HFFc6 (cell line): ENCODE measurements at places on chromosomes 16 and 17.
A peak's percentile ranks its signal among the peaks of the same experiment; 100 is the strongest.

GRCh38 chr17:55090079-55090492 lies 121.5 kb downstream of the STXBP4 start:
- no peak for DNase-seq

- DNase-seq, result no peak
Observed at GRCh38 chr17:40130352-40131042, 8.7 kb downstream of the MSL1 start.

- no peak for DNase-seq
Observed at GRCh38 chr17:49996495-49997300, 1.7 kb upstream of the DLX3 start.

DNA sequence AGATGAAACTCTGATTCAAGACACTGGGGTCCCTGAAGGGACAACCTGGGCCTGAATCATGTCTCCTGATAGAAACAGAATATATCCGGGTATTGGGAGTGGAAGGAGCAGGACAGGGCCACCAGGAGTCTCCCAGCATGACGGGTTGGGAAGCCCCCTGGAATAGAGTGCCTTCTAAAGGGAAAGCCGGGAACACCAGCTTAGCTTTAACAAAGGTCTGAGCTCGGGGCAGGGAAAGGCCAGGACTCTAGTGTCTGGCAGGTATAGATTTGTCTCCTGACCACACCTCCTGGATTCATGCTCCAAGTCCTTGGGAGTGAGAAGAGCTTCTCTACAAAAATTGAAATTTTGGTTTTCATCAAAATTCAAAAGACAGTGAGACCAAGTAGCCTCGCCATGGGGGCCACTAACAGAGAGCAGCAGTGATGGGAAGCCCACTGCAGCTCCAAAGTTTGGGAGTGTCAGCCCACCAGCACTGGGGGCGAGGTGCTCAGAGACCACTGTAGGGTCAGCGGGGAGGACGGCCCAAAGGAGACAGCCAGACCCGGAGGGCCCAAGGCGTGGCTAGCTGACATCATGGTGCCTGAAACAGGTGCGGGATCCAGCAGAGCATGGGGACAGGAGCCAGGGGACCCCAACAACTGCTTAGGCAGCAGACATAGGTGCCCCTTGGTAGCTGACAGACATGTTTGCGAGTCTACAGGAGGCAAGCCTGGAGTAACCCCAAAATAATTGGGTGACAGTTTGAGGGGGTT lies 81.0 kb downstream of the C16orf78 start:
- DNase-seq, result no peak

- DNase-seq, result peak; percentile 27
Observed at GRCh38 chr17:29116804-29117753, 63.1 kb downstream of the MYO18A start.

- no peak for DNase-seq
Observed at GRCh38 chr16:76490036-76490639, 212.9 kb downstream of the CNTNAP4 start.

GRCh38 chr16:21626659-21627277 lies 25.6 kb downstream of the IGSF6 start:
- DNase-seq, result peak; percentile 97

- no peak for DNase-seq
Observed at GRCh38 chr17:31134576-31134975, 39.8 kb downstream of the NF1 start.

DNA sequence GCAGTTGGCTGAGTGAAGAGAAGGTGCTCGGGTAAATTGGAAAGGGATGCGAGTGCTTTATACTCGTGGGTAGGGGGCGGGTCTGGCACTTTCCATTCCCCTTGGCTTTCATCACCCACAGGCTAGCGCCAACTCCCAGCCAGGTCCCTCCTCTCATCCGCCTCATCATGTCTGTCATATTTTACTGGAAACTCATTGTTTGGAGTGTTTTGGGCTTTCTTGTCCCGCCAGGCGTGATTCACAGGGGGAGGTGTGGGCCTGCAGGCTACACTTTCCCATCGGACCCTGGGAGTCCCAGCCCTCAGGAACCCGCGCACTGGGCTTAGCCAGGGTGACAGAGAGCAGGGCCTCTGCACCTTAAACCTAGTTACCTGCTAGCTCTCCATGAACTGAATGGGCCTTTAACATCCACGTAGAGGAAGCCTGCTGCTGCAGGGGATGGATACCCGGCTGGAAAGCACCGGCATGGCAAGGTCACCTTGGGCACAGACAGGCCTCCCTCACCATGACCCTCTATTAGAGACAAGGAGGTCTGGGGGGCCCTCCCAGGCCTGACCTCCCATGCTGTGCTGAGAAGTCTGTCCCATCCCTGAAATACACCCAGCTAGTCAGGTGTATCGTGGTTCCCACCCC lies at the start of gene KRT14:
TSS of gene KRT14 (minus strand) at position 33 of the 633 bp plus-strand sequence. CDS start 61 bp downstream, outside the sequence.
- DNase-seq, result no peak

DNA sequence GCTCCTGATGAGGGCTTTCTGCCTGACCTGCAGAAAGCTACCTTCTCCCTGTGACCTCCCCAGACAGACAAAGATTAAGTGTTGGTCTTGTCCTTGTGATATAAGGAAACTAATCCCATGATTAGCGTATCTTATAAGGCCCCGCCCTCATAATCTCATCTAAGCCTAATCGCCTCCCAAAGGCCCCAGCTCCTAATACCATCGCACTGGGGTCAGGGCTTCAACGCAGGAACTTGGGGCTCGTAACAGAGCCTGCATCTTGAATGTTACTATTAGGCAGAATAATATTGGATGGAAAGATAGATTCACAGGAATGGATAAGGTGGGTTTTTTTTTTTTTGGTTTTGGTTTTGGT lies 78.9 kb downstream of the C16orf95 start:
- no peak for DNase-seq

DNA sequence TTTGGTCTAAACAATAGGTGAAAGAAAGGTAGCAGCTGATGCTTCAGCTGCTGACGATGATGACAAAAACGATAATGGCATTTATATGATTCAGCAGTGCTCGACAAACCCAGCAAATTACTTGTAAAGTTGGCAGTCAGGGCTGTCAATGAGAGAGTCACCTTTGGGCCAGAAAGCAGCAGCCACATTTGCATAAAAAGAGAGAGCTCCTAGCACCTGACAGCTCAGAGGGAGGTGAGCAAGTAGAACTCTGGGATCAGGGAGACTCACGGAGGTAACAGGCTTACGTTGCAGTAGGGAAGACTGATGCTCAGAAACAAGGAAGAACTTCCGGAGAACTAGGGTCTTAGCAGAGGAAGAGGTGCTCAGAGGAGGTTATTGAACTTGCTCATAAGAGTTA lies 291.9 kb upstream of the ZFHX3 start:
- no peak for DNase-seq

DNA sequence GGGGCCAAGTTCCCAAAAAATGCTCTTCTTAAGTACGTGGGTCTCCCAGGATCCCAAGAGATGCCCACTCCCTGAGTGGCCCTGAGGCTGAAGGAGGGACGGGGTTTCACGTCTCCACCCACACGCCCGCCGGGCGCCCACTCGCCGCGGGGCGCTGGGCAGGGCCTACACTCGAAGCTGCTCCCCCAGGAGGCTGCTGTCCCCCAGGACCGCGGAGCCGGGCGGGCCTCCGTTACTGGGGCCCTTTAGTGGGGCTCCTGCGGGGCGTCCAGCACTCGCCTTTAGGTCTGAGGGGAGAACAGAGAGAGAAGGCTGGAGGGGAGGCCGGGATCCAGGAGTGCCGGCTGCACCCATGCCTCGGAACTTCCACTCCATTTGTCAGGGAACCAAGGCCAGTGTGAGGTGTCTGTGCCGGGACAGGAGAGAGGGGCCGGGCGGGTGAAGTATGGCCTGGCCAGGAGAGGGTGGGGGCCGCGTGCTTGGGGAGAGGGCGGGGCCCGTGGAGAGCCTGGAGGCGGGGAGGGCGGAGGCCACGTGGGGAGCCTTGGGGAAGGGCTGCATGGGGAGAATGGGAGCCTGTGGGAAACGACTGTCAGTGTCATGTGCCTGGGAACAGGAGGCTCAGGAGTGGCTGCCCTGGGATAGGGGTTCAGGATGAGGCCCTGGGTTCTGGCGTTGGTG lies 18.8 kb downstream of the NUBP1 start:
- no peak for DNase-seq

- no peak for DNase-seq
Observed at GRCh38 chr17:81111066-81111465, 54.2 kb upstream of the PVALEF start.

DNA sequence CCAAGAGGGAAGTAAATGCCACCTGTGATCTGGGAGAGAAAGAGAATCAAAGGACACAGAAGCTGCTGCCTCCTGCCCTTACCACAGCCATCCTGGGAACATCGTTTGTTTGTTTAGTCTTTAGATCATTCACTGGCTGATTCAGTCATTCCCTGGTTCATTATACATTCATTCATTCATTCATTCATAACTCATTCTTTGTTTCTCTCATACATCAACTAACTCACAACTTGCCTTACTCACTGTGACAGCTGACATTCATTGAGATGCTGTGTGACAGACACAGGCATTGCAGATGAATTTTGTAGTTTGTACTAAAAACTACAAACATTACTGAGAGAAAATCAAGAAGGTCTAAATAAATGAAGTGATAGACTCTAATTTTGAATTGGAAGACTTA lies 291.0 kb upstream of the TNRC6C start:
- no peak for DNase-seq

DNA sequence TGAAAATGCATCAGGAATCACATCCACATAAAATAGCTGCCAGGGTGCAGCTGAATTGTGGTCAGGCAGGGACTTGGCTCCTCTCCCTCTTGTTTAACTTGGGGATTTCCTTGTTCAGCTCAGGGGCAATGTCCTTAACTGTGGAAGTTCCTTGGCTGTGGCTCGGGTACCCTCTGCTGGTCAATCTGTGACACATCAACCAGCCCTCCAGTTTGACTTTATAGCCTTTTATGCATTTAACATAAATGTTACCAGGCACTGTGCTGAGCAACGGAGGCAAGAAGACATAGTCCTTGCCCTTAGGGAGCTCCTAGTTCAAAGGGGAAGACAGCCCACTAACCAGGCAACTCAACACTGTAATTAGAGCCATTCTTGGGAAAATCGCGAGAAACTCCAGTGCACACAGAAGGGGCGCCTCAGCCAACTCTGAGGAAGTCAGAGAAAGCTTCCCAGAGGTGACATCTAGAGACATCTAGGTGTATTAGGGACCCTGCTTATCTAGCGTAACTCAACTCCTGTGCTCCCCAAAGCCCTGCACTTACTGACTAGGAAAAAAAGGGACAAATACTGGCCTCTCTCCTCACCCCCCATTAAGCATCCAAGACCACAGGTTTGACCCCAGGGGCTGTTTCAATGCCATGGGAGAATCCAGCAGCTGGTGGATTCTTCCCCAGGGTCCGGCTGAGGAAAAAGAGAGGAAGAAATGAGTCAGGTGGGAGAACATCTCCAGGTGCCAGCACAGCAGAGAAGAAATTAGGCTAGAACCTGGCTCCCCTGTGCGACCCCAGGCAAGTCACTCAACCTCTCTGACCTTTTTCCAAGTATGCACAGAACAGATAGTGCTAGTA lies 17.3 kb upstream of the EEF2K start:
- DNase-seq, result peak; percentile 82

- no peak for DNase-seq
Observed at GRCh38 chr16:16109453-16110110, 113.7 kb downstream of the ABCC6 start.

GRCh38 chr17:10631048-10631700 lies 25.9 kb downstream of the MYH3 start:
- peak; percentile 21 for DNase-seq

GRCh38 chr16:56669005-56669839 lies at the start of gene MT1H:
Gene MT1H (plus strand): TSS chr16:56669814. CDS start chr16:56669885, 71 bp downstream.
- no peak for DNase-seq
